ENCODE measurements at places on chromosomes 3 and 15. TPM values are rescaled to one million over a fixed set of nuclear protein-coding genes. Genes with fewer than 3 reads are reported as not detected.

DNA sequence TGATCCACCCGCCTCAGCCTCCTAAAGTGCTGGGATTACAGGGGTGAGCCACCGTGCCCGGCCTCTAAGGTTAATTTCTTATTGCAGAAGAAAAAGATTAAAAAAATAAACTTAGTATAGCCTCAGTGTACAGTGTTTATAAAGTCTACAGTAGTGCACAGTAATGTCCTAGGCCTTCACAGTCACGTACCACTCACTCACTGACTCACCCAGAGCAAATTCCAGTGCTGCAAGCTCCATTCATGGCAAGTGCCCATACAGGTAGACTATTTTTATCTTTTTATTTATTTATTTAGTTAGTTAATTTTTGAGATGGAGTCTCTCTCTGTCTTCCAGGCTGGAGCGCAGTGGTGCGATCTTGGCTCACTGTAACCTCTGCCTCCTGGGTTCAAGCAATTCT lies 3.2 kb upstream of the FLNB start:
- no peak for DNase-seq
- H3K27ac ChIP-seq = no peak overlapping the region
- H3K4me1 ChIP-seq = no peaks in the 10 kb centered on the region
- no peak overlapping the region for H3K4me3 ChIP-seq
- no peaks in the 10 kb centered on the region for H3K27me3 ChIP-seq

Gene HIGD2B
- not detected for total RNA-seq

- no peak overlapping the region for H3K27ac ChIP-seq
- H3K27me3 ChIP-seq = no peaks in the 10 kb centered on the region
- no peaks in the 10 kb centered on the region for H3K36me3 ChIP-seq
- H3K4me3 ChIP-seq = no peak overlapping the region
- no peaks in the 10 kb centered on the region for H3K4me1 ChIP-seq
- DNase-seq = no peak
Measured at GRCh38 chr3:86702381-86702958, 288.5 kb downstream of the VGLL3 start.

GRCh38 chr15:55344206-55344605 lies 25.2 kb downstream of the PIGB start:
- no peaks in the 10 kb centered on the region for H3K4me1 ChIP-seq
- H3K36me3 ChIP-seq = no peaks in the 10 kb centered on the region
- H3K27ac ChIP-seq = no peak overlapping the region
- DNase-seq = no peak

- H3K36me3 ChIP-seq = no peaks in the 10 kb centered on the region
- no peak for DNase-seq
- no peaks in the 10 kb centered on the region for H3K27me3 ChIP-seq
Measured at GRCh38 chr3:24704496-24704895, 209.8 kb upstream of the THRB start.

Gene SNX33
- total RNA-seq = 14.4 TPM

Gene NDUFAF3
- 24.3 TPM for total RNA-seq

Gene ZDHHC23
- total RNA-seq = 4.7 TPM

- H3K27me3 ChIP-seq = no peaks in the 10 kb centered on the region
- DNase-seq = no peak
Measured at GRCh38 chr3:15361494-15362214, 29.3 kb upstream of the SH3BP5 start.

DNA sequence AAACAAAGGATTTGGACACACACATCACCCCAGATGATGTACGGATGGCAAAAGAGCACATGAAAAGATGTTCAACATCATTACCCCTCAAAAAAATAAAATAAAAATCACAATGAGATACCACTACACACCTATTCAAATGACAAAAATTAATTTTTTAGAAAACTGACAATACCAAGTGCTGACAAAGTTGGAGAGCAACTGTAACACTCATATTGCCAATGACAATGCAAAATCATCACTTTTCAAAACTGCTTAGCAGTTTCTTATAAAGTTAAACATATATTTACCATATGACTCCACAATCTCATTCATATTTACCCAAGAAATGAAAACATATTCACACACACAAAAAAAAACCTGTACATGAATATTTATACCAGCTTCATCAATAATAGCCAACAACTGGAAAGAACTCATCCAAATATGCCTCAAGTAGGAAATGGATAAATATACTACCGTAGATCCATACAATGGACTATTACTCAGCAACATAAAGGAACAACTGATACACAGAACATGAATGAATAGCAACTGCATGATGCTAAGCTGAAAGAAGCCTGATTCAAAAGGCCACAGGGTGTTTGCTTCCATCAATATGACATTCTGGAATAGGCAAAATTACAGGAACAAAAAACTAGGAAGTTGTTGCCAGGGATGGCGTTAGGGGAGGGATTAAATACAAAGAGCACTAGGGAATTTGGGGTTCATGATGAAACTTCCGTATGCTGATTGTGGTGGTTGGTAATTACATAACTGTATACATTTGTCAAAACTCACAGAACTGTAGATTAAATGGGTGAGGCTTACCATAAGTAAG lies 1.3 kb downstream of the FSIP1 start:
- DNase-seq = no peak
- no peaks in the 10 kb centered on the region for H3K27me3 ChIP-seq
- H3K4me1 ChIP-seq = peaks cover 10% of the 10 kb centered on the region
- H3K36me3 ChIP-seq = no peaks in the 10 kb centered on the region

GRCh38 chr3:138348754-138349739 lies 668 bp downstream of the MRAS start:
- no peaks in the 10 kb centered on the region for H3K36me3 ChIP-seq
- H3K27ac ChIP-seq = peak overlapping the region; percentile 89
- H3K4me3 ChIP-seq = peak overlapping the region; percentile 83
- no peaks in the 10 kb centered on the region for H3K27me3 ChIP-seq
- no peak for DNase-seq
- no peaks in the 10 kb centered on the region for H3K4me1 ChIP-seq

- H3K4me3 ChIP-seq = no peak overlapping the region
- H3K27me3 ChIP-seq = no peaks in the 10 kb centered on the region
- H3K27ac ChIP-seq = no peak overlapping the region
- no peaks in the 10 kb centered on the region for H3K4me1 ChIP-seq
- DNase-seq = no peak
- no peaks in the 10 kb centered on the region for H3K36me3 ChIP-seq
Measured at GRCh38 chr3:119098619-119099222, 47.2 kb upstream of the TEX55 start.

Measured in pancreas (tissue), 10 donors.